ENCODE measurements at places on chromosomes 4 and X.
A peak's percentile ranks its signal among the peaks of the same experiment; 100 is the strongest.

DNA sequence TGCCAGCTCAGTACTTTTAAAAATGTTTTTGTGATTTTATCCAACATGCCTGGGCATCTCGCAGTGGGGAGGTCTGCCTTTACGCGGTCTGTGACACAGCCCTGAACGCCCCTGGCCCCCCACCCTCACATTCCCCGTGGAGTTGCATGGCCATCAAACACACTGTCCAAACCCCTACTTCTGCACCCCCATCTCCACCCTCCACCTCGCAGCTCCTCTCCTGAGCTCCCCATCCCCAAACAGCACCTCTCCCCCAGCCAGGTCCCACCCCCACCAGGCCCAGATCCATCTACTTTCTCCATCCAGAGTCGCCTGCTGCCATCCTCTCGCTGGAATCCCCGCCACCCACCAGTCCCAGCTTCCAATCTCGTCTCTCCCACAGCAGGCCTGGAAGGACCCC lies 9.5 kb downstream of the ZFYVE28 start:
- DNase-seq, result no peak

- DNase-seq, result no peak
Observed at GRCh38 chr4:1754336-1754735, 33.0 kb downstream of the TACC3 start.

DNA sequence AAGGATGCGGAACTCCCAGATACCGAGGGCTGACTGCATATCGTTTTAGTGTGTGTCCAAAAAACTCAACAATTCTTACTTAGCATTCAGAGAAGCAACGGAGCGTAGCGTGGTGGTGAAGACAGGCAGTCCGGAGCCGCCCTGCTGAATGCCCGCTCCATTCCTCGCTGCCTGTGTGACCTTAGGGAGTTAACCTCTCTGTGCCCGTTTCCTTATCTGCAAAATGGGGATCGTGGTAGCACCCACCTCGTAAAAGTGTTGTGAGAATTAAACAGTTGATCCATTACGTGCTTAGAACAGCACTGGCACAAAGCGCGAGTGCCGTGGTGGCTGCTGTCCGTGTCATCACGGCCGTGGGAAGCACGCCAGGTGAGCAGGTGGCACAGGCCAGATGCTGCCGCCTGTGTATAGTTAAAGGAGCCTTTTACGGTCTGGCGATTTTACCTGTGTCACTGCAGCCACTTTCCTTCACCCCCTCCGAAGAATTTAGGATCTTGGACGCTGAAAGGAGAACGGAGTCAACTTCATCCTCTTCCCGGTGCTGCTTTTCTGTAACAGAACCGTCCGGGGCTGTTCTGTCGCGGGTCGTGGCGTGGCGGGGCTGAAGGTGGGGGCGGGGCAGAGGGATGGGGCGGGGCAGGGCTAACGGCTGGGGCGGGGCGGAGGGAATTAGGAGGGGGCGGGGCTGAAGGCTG lies 885 bp downstream of the CCDC110 start:
- no peak for DNase-seq

GRCh38 chrX:9207142-9207541 lies 173.2 kb upstream of the FAM9B start:
- DNase-seq, result no peak

- no peak for DNase-seq
Observed at GRCh38 chrX:65009459-65009858, 33.2 kb upstream of the ZC4H2 start.

DNA sequence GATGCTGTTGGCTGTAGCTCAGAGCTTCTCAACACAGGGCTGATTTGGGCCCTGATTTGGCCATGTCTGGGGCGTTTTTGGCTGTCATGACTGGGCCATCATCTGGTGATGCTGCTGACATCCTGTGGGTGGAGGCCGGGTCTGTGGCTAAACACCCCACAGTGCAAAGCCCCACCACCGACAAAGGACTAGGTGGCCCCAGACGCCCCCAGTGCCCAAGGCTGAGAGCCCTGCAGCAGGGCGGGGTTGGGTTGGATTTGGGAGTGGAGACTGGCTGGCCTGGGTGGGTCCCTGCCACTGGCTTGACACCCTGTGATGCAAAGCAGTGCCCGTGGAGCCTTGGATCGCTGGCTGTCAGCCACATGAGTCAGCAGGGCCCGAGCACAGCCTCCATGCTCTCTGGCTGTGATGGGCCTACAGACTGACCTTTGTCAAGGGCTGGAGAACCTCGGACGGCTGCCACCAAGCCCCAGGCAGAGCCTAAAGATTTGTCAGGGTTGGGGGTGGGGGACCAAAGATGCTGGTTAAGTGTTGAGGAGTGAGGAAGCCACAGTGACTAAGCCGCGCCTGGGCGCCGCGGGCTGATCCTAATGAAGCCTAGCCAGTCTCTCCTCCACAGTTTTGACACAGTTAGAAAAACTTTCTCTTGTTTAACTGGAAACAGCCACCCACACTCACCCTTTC lies 28.3 kb downstream of the CYTL1 start:
- peak; percentile 38 for DNase-seq

DNA sequence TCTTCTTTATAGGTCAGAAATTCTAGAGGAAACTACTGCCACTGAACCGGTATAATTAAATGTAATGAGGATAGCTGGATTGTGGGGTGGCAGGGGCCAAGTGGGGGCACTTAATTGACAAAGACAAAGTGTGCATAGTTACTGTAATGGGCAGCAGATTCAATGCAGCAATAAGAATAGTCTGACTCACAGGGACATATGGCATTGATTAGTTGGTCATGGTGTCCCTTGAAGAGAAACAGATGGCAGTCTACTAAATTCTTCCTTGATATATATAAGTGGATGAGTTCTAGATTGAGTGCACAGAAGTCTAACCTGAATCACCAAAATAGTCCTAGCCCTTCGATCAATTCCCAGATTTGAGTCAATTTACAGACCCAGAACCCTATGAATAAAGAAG lies 31.6 kb downstream of the ETDC start:
- no peak for DNase-seq

DNA sequence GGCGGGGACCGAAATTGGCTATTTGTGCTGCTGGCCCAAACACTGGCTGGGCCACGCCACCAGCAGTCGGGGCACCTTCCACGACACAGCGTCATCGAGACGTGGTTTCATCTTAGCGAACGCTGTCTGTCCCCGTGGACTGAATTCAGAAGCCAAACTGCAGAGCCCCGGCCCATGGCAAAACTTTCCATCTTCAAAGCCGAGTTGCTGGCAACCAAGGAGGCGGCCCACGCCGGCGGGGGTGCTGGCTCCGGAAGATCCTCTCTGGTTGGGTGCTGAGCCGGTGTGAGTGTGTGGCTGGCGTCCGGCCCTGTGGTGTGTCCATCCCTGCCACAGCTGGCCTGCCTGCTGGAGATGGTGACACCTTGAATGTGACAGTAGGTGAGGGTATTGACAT lies 96.6 kb upstream of the ADRA2C start:
- no peak for DNase-seq

DNA sequence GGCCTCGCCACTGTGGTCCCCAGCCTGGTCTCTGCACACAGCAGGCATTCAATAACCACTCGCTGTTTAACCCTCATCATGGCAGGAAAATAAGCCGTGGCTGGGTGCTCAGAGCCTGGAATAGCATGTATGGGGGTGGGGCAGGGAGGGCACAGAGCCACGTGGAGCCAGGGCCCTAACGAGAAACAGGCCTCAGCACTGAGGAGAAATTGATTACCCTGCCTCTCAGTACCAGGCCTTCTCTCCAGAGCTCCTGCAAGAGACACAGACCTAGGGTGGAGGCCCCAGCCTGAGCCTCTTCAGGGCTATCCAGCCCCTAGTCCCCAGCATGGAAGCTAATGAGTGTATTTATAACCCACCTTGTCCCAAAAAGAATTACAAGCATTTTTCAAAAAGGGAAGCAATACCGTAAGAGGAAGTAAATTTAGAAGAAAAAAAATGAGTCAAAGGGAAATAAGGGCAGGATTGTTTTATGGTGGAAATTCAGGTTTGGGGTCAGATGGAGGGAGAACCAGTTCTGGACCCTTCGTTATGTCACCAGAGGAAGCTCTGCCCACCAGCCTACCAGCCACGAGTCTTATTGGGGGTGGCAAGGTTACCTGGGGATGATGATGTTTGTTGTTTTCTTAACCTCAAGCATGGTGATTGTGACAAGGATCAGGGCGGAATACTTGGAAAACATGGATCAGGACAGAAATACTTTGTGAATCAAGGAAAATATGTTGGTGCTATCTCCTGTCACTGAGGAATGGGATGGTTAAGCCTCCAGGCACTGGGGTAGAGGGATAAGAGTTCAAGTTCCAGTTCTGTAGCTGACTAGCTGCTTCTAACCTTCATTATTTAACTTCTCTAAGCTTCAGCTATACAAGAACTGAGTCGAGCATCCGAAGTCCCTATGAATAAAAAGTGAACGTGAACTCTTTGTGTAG lies 101.9 kb upstream of the RBPJ start:
- DNase-seq, result no peak

DNA sequence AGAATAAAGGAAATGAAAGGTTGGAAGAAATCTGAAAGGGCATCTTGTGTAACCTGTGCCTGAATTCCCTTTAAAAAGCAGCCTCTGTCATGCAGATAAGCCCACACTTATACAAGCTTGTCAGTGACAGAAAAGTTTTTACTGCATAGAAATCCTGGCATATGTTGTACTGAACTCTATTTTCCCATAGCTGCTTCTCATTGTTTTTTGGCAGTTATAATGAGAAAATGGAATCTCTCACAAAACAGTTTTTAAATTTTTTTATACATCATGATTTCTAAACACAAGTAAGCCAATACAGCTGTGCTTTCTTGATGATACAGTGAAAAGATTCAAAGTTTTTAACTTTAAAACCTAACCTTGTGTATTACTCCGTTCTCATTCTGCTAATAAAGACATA lies 511.4 kb upstream of the ARX start:
- no peak for DNase-seq

DNA sequence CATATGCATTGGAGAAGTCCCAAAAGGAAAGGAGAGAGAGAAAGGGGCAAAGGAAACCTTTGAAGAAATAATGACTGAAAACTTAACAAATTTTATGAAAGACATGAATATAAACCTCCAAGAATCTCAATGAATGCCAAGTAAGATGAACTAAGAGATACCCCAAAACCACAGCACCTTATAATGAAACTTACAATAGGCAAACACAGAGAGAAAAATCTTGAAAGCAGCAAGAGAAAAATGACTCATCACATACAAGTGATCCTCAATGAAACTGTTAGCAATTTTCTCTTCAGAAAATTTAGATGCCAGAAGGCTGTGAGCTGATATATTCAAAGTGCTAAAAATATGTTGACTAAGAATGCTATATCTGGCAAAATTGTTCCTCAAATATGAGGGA lies 10.1 kb downstream of the SMIM10L2A start:
- no peak for DNase-seq

- DNase-seq, result no peak
Observed at GRCh38 chrX:39144956-39145355, 343.7 kb downstream of the MID1IP1 start.

DNA sequence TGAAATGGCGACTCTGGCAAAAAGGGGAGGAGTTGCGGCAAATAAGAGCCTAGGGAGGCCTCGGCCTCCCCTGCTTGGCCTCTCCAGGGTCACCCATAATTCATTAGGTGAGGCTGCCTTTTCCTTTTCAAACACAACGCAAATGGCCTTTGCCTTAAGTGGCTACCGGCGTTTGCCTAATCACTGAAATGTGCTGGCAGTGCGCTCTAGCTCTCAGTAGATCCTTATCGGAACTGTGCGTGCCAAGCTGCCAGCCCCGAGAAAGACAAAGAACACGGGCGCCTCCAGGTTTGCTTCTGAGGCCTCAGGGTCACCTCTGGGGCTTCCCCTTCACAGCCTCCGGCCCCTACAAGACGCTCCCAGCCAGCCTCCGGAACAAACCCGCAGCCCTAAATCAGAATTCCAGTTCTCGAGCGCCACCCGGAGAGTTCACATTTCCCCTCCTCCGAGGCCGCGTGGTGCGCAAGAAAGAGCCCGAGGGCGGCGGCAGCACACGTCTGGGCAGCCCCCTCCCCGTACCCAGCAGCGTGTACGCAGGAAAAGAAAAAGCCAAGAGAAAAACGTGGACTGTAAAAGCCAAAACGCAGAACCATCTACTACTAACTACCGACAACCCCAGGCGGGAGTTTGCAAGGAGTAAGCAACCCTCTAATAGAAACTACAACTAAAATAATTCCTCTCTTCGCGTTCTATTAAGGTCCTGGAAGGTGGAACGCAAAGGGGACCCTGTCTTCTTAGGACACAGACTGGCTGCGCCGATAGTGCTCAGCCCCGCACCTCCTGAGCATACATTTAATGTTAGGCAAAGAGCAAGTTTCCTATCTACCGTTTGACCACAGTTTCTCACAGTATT lies 76.5 kb upstream of the BCOR start:
- DNase-seq, result no peak

DNA sequence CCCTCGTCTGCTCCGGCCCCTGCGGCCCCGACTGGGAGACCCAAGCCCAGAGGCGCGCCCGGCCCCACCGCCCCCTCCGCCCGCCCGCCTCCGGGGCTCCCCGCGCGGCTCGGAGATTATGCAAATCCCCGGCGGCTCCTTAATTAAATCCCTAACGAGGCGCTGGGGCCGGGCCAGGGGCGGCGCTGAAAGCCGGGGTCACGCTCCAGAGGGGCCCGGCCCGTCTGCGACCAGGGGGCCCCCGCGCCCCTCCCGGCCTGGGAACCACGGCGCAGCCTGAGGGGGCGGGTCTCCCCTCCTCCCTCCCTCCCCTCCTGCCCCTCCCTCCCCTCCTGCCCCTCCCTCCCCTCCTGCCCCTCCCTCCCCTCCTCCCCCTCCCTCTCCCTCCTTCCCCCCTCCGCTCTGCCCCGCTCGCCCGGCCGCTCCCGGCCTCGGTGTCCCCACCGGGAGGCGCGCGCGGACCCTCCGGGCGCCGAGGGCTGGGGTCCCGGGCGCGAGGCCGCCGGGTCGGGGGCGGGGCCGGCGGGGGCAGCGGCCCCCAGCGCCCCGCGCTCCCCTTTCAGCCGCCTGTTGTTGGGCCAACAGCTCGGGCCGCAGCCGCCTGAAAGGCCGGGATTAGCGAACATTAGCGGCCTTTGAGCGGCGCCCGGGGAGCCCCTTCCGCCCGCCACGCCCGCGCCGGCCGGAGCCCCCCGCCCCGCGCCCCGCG lies 25.9 kb upstream of the FGFR3 start:
- no peak for DNase-seq

DNA sequence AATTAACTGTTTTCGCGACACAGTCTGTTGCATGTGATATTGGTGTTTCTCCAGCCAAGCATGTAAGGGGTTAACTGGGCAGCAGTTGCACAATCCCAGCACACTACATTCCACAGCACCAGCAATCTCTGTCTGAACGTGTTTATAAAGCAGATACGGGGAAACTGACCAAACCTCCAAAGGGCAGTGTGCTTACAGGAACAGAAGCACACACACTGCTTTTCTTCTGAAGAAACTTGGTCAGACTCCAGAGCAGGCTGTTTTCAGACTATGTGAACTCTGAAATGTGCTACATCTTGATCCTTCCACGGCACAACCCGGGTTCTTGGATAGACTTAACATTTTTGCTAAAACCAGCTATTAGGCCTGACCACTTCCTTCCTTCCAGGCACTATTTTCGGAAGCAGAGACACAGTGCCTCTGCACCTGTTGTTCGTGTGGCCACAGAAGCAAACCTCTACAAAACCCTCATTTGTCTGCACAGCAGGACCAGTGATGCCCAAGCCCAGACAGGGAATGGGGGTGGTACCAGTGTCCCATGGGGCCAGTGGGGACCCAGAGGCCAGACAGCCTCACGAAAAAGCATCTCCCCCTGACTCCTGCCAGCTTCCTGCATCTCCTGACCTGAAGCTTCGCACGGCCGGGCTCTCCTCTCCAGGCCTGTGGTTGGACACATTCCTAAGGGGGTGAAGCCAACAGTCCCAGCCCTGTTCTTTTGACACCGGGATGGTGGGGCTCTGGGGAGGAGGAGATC lies 90.1 kb downstream of the IRF2 start:
- DNase-seq, result peak; percentile 79
